Activated naive CD4-positive, alpha-beta T cell treated with anti-CD3 and anti-CD28 coated beads, Interleukin-2, amount 50 U/mL, for 16 hours (primary cell): ENCODE measurements at places on chromosomes 4 and X.
A peak's percentile ranks its signal among the peaks of the same experiment; 100 is the strongest.

DNA sequence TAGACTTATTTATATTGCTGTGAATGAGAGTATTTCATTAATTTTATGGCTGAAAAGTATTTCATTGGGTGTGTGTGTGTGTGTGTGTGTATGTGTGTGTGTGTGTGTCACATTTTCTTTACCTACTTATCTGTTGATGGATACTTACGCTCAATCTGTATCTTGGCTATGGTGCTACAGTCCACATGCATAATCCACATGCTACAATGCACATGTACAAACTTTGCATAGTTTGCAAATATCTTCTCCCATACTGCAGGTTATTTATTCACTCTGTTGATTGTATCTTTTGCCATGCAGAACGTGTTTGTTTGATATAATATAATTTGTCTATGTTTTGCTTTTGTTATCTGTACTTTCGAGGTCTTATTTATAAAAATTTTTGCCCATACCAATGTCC lies 167.8 kb downstream of the RAB28 start:
- DNase-seq: no peak

- DNase-seq: no peak
These were observed 630.6 kb downstream of the MID1IP1 start for GRCh38 chrX:39431893-39432292.

- no peak for DNase-seq
These were observed 356.7 kb upstream of the RPS6KA3 start for GRCh38 chrX:20623448-20623847.

DNA sequence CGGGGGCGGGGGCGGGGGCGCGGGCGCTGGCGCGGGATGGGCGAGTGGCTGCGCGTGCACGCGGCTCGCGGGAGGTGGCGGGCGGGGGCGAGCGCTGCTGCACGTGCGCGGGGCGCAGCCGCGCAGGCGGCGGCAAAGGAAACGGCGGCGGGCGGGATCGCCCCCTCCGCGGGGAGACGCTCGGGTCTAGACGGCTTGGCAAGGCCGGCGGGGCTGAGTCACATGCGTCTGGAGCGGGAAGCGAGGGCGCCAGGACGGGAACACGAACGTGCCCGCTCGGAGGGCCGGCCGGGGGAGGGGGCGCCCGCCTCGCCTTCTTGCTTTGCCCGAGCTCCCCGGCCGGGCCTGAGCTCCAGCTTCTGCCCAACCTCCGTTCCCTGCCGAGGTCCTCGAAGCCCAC lies 4.3 kb upstream of the HAUS7 start:
- peak; percentile 47 for DNase-seq

- no peak for DNase-seq
These were observed 8.9 kb downstream of the AMER1 start for GRCh38 chrX:64196606-64197005.

- DNase-seq: no peak
These were observed 174.5 kb downstream of the CPE start for GRCh38 chr4:165553221-165553810.

DNA sequence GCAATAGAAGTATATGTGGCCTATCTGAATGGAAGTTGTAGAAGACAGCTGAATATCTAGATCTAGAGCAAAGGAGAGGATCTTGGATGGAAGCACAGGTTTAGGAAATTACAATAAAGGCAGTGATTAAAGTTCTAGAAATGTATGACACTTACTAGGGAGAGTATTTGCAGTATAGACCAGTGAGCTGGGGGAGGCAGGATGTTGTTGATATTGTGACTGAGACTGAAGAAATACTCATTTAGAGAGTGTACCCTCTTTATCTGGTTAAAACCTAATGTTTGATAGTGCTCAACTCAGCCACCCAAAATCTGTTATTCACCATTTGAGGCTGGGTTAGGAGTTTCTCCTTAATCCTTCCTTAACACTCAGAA lies 439.5 kb downstream of the GRXCR1 start:
- DNase-seq: no peak

DNA sequence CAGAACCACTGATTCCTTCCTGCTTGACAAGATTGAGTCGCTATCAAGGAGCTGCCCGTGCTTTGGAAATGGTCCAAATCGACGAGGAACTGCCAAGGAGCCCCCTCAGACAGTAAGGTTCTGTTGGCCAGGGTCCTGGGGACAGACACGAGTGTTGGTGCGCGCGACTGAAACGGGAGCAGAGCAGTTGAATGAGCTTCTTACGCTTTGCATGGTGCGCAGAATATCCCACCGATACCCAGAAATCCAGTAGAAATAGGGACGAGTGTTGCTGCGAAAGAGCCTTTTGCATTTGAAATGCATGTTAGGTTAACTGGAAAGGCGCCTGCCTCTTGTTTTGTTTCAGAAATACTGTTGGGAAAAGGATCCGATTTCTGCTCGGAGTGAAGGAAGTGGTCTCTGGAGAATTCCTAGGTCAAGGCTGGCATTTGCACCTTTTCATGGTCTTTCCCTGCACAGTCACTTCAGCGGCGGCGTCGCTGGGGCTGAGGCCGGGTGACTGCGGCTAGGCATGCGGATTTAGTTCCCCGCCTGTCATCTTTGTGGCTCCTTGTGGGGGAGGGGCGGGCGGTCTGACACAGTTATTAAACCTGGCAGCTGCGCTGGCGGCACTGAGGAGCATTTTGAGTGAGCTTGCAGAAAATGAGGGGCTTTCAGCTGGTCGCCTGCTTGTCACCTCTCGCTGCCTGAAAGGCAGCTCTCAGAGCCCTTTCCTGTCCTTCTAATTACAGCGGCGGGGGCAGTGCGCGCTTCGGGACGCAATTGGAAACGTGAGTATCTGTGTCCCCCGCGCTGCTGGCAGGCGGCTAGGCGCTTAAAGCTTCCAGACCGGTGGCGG lies 51.5 kb upstream of the TRIM2 start:
- DNase-seq: peak; percentile 78

- no peak for DNase-seq
These were observed 2.7 kb downstream of the FAT4 start for GRCh38 chr4:125317525-125317877.

GRCh38 chr4:128517096-128517738 lies 229.6 kb upstream of the PGRMC2 start:
- DNase-seq: no peak

- no peak for DNase-seq
These were observed 3.3 kb downstream of the HAND2 start for GRCh38 chr4:173526724-173527102.

DNA sequence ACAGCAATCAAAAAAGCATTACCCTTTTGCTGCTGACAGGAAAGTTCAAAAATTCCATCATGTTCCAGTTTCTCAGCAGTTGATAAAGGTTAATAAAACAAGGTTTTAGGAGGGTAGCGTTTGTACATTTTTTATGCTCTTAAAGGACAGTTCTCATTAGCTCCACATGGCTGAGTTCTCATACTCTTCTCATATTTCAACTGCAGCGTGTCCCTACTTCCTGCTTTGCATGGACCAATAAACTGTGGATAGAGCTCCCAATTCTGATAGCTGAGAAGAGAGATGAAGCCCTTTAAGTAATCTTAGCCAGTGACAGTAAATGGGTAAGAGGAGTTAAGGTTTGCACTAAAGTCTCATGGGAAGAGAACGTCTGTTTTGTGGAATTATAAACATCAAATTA lies 53.5 kb downstream of the SPANXA2 start:
- DNase-seq: no peak

GRCh38 chr4:41215155-41215554 lies 813 bp upstream of the APBB2 start:
- no peak for DNase-seq

DNA sequence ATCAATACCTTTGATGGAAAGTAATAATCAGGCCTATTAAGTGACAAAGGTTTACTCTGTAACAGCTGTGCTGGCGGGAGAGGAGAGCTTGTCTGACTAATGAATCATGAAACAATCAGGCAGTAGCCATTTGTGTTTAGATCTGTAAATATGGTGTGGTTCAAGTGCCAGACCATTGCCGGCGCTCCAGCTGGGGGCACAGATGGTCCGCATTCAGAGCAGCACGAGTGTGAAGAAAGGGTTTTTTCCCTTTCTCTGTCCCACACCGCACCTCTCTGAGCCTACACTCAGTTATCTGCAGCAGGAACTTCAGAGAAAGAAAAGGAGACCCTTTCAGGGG lies 111.3 kb upstream of the PAQR3 start:
- DNase-seq: no peak

DNA sequence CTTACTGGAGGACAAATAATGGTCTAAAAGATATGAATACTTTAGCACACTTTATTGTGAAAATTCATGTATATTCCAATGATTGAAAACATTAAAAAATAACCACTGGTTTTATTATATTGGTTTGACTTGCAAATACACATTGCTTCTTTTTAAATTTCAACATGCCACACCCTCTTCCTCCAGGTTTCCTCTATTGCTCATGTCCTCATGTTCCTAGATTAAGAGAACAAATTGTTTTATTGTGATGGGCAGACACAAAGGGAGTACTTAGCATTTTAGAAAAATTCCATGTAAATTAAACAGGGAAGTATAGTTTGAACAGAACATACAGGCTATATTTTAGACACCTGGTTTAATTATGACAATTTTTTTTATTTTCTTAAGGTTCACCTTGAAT lies 230.6 kb upstream of the GPRIN3 start:
- DNase-seq: no peak

DNA sequence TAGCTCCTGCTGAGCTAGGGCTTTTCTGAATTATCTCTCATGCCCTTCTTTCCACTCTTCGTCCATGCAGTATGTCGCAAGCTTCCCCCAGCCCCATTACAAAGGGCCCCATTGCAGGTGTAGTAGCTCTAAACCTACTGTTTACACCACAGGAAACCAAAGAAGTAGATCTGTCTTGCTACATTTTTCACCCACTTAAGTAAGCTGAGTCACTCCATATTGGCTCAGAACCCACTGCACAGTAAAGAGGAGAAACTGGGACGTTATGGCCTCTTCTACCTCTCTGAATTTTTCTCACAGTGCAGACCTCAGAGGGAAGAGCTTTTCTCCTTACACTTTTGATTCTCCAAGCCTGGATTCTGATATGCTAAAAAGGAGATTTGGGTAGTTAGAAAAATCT lies 200.2 kb downstream of the SMARCA1 start:
- DNase-seq: no peak

GRCh38 chrX:153766098-153766817 lies 2.2 kb downstream of the PLXNB3 start:
- DNase-seq: peak; percentile 31

- DNase-seq: no peak
These were observed 317.1 kb upstream of the FTHL17 start for GRCh38 chrX:31388946-31389345.

DNA sequence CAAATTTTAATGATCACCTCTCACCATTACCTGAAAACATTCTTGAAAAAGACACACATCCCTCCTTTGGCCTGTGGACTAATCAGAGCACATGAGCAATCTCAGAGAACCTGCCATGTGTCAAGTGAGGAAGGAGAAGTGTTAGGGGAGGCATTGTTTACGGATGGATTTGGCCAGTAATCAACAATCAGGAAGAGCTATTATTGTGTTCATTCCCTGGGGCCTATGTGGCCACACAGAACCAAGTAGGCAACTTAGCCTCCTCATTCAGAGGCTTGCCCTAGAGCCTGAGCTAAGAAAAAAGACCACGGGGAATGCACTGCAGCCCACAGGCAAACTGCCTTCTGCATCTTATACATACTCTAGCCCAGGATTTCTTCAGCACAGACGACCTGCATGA lies 40.6 kb upstream of the DOCK11 start:
- DNase-seq: no peak

- no peak for DNase-seq
These were observed 1333.7 kb upstream of the DIAPH2 start for GRCh38 chrX:95350774-95351488.

DNA sequence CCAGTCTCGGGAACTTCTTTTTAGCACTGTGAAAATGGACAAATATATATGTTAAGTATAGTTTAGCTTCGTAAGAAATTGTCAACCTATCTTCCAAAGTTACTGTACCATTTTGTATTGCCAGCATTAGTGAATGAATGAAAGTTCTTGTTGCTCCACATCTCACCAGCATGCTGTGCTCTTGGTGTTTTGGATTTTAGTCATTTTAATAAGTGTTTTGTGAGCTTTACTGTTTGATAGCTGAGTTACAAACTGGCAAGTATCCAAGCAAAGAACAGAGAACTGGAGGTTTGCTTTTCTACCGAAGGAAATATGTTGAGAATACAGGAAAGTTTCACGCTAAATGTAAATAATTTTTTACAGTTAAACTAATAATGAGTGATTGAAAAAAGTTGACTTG lies 33.0 kb downstream of the SNCA start:
- DNase-seq: no peak

GRCh38 chr4:161642708-161643107 lies 521.1 kb downstream of the FSTL5 start:
- no peak for DNase-seq

- DNase-seq: no peak
These were observed 84.6 kb downstream of the RELL1 start for GRCh38 chr4:37601531-37601930.

DNA sequence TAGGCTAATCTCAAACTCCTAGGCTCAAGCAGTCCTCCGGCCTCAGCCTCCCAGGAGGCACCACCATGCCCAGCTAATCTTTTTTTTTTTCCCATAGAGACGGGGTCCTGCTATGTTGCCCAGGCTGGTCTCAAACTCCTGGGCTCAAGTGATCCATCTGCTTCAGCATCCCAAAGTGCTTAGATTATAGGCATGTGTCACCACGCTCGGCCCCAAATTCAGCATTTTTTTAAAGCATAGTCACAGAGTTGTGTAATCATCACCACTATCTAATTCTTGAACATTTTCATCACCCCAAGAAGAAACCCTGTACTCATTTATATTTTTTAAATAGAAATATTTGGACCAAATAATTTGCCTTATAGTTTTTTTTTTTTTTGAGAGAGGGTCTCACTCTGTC lies 10.3 kb downstream of the CENPI start:
- no peak for DNase-seq

DNA sequence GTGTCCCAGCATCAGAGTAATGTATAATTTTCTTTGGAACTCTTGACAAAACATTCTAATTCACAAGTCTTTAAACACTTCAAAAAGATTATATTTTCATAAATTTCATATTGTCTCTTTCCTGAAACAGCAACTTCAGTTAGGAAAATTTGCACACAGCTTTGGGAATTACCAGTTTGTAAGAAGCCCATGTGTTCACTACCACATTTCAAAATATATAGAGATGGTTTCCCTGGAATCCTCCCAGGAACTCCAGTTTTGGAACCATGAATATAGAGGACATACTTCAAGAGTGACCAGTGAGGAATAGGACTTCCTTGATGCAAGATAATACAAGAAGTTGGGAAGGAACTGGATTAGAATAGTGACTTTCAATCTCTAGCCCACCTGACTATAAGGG lies 28.7 kb upstream of the HPGDS start:
- no peak for DNase-seq
